ENCODE measurements at places on chromosomes 12 and 14.

DNA sequence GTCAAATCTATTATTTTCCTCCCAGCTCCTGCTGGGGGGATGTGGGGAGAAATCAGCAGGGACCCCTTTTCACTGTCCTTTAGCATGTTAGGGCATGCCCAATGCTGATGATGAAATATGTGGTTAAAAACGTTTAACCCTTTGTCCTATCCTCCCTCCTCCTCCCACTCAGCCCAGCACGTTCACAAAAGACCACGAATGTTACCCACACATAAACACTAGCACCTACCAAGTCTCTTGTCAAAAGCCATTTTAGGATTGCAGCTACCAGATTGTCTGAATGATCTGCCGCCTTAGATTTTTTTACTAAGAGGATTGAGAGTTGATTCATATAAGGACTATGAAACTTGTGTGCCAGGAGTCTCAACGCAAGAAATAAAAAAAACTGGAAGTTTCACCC lies 70.4 kb downstream of the TBK1 start:
- DNase-seq, result no peak

GRCh38 chr14:61321385-61322010 lies at the start of gene PRKCH:
Gene PRKCH, plus strand, starts transcription at chr14:61321579. Its CDS starts 523 bp downstream, at chr14:61322102.
- peak; percentile 88 for DNase-seq

GRCh38 chr14:29842228-29842627 lies 85.4 kb downstream of the PRKD1 start:
- DNase-seq, result no peak

DNA sequence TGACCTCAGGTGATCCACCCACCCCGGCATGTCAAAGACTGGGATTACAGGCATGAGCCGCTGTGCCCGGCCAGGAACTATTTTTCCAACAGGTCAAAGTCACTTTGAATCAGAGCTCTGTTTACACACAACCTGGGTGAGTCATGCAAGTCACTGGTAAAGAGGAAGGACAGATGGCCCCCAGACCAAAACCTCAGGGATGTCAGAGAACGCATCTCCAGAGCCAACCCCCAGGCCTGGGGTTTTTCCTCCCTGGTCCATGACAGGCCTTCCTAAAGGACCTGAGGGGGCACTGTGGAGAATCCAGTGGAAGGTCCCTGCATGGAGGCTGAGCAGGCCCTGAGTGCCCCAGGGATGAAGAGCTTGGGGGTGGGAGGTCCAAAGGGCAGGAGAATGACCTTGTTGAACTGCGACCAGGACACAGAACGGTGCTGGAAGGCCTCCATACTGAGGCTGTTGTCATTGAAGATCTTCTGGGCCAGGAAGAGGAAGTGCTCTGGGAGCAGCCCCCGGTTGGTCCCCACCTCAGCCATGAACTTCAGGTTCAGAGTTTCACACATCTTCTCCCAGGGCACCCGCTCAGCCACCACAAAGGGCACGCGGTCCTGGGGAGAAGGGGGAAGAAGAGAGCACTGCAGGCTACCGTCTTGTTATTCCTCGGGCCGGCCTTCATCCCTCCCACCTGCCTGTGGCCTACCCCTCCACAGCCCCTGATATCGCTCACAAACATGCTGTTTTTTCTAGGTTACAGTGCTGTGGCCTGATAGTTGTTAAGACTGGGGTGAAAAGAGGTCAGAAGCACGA lies 9.1 kb downstream of the STAT6 start:
- no peak for DNase-seq

DNA sequence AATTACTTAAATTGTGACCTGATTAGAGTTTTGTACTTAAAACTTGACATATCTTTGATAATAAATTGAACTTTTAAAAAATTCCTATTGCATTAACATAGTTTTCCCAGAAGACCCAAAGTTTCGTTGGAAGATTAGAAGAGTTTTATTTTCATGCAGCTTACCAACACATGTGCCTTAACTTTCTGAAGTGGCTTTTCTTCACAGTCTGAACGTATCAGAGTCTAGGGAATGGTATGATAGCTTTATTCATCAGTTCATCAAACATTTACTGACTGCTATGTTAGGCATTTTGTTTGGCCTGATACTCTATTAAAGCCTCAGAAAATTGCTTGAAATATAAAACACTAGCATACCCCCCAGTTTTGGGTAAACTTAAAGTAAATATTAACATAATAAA lies 65.2 kb downstream of the MARK3 start:
- DNase-seq, result no peak

DNA sequence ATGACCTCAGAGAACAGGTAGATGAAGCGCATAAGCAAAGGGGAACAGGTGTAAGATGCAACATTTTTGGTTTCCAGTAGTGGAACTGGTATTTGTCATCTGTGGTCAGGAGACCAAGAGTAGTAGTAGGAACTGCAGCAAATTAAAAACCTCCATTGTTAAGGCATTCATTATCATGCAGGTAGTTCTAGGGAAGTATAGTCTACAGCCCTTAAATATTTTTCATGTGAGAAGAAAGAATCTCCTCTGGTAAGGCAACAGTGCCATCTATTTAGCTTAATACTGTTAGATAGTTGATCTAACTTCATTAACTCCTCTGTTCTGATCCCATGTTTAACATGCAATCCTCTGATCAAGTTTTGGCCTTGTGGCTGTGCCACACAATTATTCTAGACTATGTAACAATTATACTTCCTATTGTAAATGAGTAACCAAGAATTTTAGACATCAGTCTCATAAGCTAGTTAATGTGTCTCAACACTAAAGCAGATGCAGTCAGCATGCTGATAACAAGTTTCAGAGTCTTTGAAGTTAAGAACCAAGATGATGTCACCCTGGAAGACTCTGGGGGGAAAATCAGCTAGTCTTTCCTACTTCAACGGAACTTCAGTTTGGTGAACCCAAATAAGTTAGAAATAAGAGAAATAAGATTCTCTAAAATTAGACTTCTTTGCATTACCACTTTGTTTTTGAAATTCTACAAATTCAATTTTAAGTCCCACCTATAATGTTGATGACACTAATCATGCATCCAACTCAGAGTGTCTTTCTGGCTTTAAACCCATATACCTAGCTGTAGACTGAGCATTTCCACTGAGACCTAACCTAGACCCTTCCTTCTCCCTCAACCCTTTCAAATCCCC lies 70.9 kb downstream of the STXBP6 start:
- no peak for DNase-seq

DNA sequence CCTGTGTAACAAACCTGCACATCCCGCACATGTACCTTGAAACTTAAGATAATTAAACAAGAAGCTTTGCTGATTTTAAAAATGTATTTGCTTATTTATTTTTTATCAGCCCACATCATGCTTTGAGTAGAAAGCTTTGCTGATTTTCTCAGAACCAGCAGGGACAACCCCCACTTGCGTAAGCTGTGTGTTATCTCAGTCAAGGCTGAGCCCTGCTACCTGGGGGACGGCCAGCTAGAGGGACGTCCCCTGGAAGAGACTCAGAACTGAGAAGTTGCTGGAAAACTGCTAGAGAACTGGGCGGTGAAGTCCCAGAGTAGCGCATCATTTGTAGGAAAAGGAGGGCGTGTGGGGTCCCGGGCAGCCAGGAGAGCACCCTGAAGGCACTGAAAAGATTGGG lies 4.1 kb upstream of the PLEK2 start:
- no peak for DNase-seq

DNA sequence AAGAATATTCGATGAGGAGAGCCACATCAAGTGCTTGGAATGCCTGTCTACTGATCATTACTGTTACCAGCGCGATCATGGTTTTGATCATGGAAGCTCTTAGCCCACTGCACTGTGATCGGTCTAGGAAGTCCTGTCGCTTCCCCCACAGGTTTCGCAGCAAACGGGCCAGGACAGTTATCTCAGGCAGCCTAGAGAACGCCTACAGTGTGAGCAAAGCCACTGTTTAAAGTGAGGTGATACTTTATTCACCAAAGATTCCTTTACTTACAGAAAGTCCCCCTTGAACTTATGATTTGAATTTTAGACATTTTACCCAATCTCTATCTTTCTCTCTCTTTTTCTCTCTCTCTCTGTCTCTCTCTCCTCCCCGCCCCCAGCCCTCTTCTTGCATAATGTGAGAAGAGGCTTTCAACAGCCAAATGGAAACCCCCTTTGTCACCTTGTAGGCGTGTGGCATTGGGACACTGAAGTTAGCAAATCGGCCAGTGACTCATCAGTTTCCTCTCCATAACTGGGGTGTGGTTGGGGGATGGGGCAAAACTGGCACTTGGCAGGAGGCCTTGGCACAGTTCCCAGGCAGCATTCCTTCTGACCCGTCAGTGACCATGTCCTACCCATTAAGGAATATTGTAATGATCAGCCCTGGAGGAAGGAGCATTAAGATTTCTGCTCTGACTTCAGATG lies 214.8 kb downstream of the CHST11 start:
- peak; percentile 93 for DNase-seq

GRCh38 chr12:23564451-23565152 lies 384.9 kb downstream of the SOX5 start:
- no peak for DNase-seq

GRCh38 chr14:51860164-51860824 lies at the start of gene GNG2:
Gene GNG2, plus strand, starts transcription at chr14:51860612. Its CDS starts 90,067 bp downstream, at chr14:51950679.
- DNase-seq, result peak; percentile 76

DNA sequence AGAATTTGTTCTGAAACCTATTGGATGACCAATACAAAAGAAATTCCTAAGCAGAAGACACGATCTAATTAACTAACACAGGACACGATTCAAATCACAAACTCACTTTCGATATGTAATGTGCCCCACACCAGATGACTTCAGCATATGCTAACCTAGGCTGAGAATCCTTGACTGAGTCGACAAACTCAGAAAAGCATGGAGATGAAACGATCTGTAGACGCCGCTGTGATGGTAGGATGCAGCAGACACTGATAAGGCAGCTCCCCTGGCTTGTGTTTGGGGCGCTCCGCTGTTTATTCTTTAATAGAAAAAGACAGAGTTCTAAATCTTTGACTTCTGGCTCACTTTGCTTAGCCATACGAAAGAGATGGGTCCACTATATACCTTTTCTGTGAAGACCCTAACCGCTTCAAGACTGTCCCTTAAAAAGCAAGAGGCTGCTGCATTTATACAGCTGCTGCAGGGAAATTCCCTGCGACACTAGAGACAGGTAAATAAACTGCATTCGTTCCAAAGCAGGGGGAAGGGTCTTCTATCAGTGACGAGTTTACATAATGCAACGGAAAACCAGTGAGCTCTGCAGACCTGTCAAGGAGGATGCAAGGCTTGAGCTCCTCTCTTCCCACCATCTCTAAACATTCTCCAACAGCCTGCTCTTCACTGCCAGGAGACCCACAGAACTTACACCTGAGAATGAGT lies 929 bp downstream of the CHD8 start:
- DNase-seq, result no peak

DNA sequence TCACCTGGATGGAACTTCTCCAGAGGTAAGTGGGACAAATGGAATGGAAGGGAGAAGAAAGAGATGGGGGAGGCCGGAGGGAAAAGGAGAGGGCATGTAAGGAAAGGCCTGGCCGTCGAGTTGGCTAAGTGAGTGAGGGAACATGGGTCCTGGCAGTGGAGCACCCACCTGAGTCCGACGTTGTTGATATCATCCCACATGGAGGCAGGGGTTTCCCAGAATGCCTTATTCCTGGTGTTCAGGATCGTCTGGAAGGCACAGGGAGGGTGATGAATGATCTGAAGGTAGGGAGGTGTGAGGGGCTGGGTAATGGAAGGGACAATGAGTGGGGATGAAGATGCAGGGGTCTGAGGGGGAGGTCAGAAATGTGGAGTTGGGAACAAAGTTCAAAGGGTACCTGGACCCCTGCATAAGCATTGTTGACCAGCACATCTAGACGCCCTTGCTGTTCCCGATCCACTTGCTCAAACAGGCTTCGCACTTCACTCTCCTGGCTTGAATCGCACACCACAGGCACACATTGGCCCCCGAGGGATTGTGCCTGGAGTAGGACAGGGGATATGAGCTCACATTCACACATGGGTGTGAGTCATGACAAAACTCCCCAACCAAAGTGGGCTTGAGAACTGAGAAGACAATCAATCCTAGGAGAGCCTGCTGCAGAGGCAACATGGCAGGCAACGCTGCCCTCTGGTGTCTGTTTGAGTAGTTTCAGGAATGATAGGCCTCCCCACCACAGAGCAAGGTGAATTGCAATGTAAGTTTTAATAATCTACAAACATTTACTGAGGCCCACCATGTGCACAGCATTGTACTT lies 3.0 kb downstream of the DHRS1 start:
- DNase-seq, result no peak

GRCh38 chr12:32107359-32108267 lies 966 bp downstream of the BICD1 start:
- no peak for DNase-seq
